ENCODE measurements at places on chromosomes 7 and 10.

DNA sequence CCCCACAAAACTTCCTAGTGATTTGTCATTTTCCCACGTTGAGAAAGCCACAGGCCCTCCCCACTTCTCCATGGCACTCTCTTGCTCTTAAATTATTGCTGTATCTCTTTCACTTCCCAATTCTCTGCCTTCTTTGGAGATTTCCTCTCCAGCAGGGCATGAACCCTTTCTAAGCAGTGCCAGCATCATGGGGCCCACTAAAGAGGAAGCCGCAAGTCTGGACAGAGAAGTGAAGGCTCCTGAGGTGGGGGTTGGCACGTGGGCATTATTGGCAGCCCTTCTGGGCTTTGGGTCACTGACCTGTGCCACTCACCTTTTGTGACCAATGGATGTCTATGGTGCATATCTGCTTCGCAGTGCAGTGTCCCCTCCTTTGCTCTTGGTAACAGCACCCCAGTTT lies 97.7 kb upstream of the TCF7L2 start:
- no peak for DNase-seq

GRCh38 chr7:55375237-55375636 lies 10.1 kb downstream of the LANCL2 start:
- no peak for DNase-seq

GRCh38 chr7:104133238-104133637 lies 74.6 kb downstream of the ORC5 start:
- DNase-seq = peak; percentile 80

GRCh38 chr7:116337800-116338199 lies 127.5 kb downstream of the TES start:
- no peak for DNase-seq

DNA sequence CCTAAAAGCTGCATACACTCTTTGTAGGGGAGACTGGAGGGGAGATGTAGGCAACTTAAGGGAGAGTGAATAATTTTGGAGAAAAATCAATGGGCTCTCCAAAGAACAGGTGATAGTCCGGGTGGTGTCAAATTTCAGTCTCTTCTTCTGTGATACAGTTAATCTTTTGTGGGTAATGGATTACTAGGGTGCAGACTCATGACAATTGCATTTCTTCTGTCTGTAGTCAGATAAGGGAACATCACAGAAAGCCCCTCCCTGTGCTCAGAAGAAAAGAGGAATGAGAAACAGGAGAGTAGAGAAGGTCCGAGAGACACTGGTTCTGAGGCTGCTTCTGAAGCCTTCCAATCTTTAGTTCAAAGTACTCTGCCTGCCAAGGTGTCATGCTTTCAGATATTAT lies 1140.7 kb upstream of the LRRN3 start:
- DNase-seq = peak; percentile 27

GRCh38 chr7:69428089-69428488 lies 170.2 kb upstream of the AUTS2 start:
- DNase-seq = no peak

- no peak for DNase-seq
Observed at GRCh38 chr7:24494832-24495231, 78.4 kb upstream of the PALS2 start.

DNA sequence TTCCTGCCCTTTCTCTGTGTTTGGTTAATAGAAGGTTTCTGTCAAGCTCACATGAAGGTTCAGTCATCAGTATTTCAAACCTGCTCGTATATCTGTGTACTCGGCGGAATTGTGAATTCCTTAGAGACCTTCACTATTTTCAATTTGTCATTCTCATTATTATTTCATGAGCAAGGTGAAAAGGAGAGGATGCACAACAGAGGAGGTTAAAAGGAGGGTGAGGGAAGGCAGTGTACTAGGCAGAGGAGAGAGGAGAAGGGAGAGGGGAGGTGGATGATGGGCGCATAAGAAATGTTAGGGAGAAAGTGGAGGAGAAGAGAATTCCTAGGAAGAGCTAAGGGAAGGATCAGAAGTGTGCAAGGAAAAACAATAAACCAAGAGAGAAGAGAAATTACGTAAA lies 185.0 kb upstream of the COBL start:
- no peak for DNase-seq

GRCh38 chr7:105439174-105439893 lies 50.6 kb upstream of the SRPK2 start:
- DNase-seq = no peak

DNA sequence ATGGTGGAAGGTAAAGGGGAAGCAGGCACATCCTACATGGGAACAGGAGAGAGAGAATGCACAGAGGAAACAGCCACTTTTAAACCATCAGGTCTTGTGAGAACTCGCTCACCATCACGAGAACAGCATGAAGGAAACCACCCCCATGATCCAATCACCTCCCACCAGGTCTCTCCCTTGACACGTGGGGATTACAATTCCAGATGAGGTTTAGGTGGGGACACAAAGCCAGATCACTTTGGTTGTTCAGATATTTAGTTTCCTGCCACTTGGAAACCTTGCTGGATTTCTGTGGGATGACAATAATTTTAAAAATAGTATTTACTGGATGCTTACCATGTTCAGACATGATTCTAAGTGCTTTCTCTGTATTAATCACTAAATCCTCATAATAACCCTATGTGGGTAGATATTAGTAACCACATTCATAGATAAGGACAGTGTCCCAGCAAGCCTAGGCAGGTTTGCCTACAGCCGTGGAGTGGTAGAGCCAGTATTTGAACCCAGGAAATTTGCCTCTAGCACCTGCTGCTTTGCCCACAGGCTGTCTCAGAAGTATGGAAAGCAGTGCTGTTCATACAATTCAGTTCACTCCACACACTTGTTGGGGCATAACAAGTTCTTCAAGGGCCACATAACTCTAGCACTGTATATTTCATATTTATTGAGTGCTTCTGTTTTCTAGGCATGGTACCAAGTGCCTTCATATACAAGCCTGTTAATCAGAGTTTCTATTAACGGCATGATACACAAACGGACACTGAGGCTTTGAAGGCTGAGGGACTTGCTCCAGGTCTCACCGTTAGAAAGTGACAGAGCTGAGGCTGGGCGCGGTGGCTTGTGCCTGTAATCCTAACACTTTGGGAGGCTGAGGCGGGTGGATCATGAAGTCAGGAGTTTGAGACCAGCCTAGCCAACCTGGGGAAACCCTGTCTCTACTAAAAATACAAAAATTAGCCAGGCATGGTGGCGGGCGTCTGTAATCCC lies 8.3 kb downstream of the TLL2 start:
- DNase-seq = no peak

DNA sequence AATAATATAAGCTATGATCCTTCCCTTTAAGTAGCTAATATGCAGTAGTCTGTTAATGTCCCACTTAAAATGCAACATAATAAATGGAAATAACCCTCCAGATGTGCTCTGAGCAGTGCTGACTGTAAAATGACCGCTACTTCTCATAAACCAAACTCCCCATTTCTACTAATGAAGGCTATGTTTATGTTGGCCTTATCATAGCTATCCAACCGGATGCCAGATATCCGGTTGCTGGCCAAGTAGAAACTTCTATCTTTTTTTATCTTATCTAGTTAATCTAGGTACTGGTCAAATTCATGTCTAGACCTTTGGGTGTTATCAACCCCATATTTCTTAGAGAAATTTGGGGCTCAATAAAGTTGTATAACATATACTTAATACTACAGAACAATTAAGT lies 56.6 kb downstream of the CHRM2 start:
- no peak for DNase-seq

DNA sequence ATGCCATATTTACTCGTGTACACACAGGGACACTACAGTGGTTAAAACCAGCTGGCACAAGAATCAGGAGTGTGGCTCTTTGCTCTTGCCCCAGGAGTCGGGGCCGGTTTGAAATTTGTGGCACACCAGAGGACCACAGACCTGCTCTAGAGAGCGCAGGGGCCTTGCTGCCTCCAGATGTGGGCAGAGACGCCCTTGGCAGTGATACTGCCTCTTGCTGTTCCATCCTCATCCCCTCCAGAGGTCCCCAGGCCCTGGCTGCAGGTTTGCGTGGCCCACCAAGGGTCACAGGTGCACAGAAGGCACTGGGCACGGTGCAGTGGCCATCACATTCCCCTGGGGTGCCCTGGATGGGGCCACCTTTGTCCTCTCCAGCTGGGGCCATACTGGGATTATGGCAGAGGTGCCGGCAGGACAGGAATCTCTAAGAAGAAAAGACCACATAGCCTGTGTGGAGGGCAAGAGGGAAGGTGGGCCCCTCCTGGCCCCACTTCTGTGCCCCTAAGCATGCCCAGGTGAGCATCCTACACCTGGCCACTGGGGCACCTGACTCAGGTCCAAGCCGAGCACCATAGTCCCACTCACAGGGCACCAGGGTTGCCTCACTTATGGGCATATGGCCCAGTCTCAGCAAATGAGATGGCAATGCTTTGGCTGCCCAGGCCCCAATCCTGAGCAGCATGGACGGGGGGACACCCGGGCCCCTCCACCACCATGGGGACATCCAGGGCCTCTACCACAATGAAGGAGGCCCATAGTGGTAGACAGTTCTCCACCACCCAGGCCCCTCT lies 45.6 kb downstream of the FOXL3 start:
- no peak for DNase-seq

- DNase-seq = no peak
Observed at GRCh38 chr10:31081937-31082840, 50.5 kb upstream of the ZNF438 start.

GRCh38 chr7:1169409-1170368 lies 9.7 kb upstream of the ZFAND2A start:
- DNase-seq = no peak

DNA sequence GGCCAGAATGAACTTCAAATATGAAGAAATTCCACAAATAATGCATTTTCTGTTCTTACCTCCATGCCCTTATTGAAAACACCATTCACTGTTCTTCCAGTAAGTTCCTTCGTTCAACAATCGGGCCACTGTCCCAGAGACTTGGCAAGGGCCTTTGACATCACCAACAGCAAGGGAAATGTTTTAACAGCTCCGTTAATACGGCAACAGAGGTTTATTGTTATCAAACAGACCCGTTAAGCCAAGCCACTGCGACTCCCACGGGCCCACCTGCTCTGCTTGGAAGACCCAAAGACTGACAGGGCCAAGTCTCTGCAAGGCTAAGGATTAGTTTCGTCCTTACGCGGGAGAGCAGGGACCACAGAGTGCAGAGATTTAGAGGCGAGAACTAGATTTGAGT lies 43.4 kb upstream of the LYZL1 start:
- no peak for DNase-seq

DNA sequence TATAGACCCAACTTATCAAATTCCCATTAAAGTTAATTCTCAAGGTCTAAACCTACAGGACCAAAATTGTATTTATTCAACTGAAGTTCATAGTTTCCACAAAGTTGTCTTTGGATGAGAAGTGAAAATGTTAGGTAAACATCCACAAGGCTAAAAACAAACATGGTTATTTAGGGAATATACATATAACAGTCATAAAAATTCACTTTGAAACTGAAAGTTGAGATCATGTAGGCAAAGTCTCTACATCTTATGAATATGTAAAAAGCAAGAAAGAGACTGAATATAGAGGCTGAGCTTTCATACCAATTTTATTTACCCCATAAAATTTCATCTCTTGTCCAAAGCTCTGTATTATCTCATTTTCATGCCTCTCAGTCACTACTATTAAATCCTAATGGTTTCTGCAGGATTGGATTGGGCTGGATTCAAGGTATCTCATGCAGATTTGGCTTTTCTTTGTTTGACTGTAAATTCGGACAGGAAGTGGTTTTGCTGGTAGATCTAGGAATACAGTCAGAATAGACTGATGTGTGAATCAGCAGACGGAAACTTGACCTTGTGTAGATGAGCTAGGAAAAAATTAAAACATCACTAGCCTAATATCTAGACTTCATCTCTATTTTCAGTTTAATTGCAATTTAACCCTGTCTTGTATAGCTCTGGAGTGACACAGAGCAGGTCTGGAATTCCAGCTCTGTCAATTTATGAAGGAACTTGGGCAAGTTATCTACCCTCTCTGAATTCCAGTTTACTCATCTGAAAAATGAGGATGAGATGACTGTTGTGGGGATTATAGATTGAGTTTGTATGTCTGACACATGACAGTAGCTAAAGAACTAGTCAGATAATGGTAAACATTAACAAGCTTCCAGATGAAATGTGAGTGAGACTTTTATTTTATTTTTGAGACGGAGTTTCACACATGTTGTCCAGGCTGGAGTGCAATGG lies 27.3 kb upstream of the SKAP2 start:
- DNase-seq = no peak

DNA sequence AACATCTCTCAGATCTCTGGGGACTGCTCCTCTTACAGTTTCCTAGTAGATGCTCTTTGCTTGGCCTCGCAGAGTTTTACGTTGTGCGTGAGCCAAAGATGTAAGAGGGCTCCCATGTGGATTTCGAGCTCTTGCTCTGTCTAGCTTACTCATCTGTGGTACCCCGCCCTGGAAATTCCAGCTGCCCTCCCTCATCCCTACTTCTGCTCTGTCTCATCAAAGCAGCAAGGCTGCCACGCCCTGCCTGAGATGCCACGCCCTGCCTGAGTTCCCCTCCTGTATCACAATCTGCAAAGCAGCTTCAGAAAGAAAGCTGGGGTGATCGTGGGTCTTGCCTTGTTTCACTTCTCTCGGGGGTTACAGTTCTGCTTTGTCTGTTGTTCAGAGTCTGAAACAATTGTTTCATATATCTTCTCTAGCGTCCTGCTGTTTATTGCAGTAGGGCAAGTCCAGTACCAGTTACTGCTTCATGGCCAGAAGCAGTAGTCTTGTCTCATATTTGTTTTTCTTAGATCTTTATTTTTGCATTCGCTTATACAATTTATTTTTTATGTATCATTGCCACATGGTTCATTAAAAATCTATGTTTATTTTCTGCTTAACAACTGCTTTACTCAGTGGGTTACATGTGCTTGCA lies 36.1 kb upstream of the CCNY start:
- peak; percentile 78 for DNase-seq

DNA sequence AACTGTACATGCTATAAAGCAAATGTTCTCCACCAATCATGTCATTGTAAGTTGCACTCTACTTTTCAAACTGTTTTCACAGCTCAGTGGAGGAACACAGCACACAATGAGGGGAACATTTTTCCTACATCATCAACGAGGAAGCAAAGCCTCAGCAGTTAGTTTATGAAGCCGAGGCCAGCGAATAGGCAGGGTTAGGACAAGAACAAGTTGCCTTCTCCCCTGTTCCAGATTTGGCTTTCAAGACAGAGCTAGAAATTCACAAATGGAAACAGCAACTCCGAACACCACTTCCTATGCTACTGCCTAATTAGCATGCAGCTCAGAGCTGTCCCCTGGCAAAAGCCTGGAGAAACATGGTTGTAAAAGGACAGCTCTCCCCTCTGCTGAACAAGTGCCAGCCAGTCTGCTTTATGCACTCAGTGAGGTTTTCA lies 19.8 kb downstream of the ITGB8 start:
- DNase-seq = no peak

DNA sequence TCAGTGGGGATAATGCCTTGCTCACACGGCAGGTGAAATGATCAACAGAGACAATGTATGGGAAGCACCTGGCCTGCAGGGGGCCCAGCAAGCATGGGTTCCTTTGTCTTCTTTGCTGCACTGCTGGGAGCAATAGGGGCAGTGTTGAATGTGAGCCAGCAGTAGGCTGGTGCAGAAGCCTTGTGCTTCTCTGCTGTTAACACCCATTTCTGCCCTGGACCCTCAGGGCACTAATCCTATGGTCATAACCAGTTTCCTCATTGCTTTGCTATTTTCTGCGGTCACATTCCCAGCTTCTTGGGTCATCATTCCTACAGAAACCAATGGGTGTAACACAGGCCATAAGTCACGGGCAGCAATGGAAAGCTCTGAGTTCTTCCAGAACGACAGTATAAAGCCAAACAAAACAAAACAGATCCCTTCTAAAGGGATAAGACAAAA lies 10.9 kb upstream of the LGI1 start:
- DNase-seq = peak; percentile 8

Measured in NCI-H2171 treated with DMSO at 0.1 percent for 48 hours (cell line).